ENCODE measurements at places on chromosomes 16 and 17. TPM values are rescaled to one million over a fixed set of nuclear protein-coding genes. Genes with fewer than 3 reads are reported as not detected.

- H3K4me1 ChIP-seq: no peaks in the 10 kb centered on the region
- no peak overlapping the region for H3K27ac ChIP-seq
- peak; percentile 15 for DNase-seq
- no peak overlapping the region for H3K4me3 ChIP-seq
- H3K27me3 ChIP-seq: no peaks in the 10 kb centered on the region
Observed at GRCh38 chr16:79656553-79657115, 56.1 kb upstream of the MAF start.

GRCh38 chr16:50265716-50266336, 525 bp upstream of the ADCY7 start:
- H3K4me3 ChIP-seq: no peak overlapping the region
- H3K27ac ChIP-seq: no peak overlapping the region
- H3K4me1 ChIP-seq: peaks cover 7% of the 10 kb centered on the region
- no peak for DNase-seq
- no peaks in the 10 kb centered on the region for H3K27me3 ChIP-seq
- no peaks in the 10 kb centered on the region for H3K36me3 ChIP-seq

GRCh38 chr16:8854298-8854948, 14.4 kb downstream of the CARHSP1 start:
- DNase-seq: no peak
- H3K4me1 ChIP-seq: peaks cover 17% of the 10 kb centered on the region
- H3K27me3 ChIP-seq: no peaks in the 10 kb centered on the region
- no peak overlapping the region for H3K4me3 ChIP-seq
- 0 out of 2 replicates have a peak overlapping the region, but pooled peaks have one; percentile 81 for H3K27ac ChIP-seq

DNA sequence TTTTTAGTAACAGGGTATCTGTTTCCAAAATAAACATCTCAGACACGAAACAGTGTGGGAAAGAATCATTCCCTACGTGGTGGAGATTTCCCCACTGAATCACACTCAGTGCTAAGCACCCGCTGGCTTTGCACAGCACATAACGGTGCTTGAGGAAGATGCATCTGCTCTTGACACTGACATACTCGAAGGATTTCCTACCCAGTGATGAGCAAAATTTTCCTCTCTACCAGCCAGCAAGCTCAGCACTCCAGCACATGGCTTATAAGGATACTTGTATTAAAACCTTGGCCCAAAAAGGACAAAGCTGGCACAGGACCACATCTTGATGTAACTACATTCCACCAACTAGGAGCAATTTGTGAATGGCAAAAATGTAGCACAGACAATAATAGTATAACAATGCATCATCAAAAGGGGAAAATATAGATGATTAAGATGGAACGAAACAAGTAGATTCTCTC, 59.0 kb downstream of the ANKFY1 start:
- no peak overlapping the region for H3K4me3 ChIP-seq
- H3K27me3 ChIP-seq: no peaks in the 10 kb centered on the region
- H3K4me1 ChIP-seq: no peaks in the 10 kb centered on the region
- no peak overlapping the region for H3K27ac ChIP-seq
- peaks cover 40% of the 10 kb centered on the region for H3K36me3 ChIP-seq

- H3K36me3 ChIP-seq: peaks cover 4% of the 10 kb centered on the region
- no peaks in the 10 kb centered on the region for H3K27me3 ChIP-seq
- no peak overlapping the region for H3K27ac ChIP-seq
- no peak overlapping the region for H3K4me3 ChIP-seq
- H3K4me1 ChIP-seq: no peaks in the 10 kb centered on the region
Observed at GRCh38 chr17:32720671-32721070, 156.3 kb downstream of the MYO1D start.

Gene AANAT
- total RNA-seq: 1.3 TPM

Gene PIK3R6
- 0.24 TPM for total RNA-seq

Measured in GM23338 (cell line).